Urothelium cell line (cell line): ENCODE measurements at places on chromosomes 7 and 10.

GRCh38 chr7:85713171-85713570 lies 526.3 kb upstream of the SEMA3D start:
- DNase-seq, result no peak

- no peak for DNase-seq
Observed at GRCh38 chr7:131547589-131547988, 8.8 kb downstream of the PODXL start.

DNA sequence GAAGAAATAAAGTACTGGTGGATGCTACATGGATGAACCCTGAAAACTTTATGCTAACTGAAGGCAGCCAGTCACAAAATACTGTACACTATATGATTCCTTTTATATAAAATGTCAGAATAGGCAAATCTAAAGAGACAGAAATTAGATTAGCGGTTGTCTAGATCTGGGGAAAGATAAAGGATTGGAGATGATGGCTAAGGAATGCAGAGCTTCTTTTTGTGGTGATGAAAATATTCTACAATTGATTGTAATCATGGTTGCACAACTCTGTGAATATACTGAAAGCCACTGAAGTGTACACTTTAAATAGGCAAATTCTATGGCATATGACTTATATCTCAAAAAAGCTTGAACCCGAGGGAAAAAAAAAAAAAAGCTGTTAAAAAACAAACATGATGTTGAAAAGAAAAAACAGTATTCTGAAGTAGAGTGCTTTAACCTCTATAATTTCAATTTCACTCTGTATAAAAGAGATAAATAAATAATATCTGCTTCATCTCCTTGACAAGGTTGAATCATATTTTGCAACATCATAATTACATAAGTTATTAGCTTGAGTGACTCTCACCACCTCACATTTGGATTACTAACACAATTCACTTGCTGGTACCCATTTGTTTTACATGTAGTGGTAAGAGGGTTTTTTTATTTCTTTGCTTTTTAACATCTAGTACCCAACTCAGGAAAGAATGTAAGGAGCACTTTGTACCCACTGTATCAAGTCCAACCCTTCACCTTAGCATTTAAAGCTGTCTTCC lies 2.8 kb upstream of the GNAI1 start:
- no peak for DNase-seq

DNA sequence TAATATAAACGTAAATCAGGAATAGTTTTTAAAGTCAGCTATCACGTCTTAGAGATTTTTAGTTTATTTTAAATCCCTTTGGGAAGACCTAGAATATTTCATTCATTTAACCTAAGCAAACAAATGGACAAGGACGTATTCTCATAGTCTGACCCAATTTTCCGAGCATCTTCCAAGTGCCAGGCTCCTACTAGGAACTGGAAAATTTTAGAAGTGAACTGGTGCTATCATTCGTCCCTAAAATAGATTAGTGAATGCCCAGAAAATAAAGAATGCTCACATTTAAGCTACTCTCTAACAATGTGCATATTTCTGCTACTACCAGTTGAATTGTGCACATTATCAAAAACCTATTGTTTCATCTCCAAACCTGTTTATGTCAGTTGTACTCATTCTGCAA lies 120.1 kb downstream of the ZFAND4 start:
- DNase-seq, result no peak

GRCh38 chr10:71569775-71570588 lies 149.6 kb downstream of the C10orf105 start:
- DNase-seq, result peak; percentile 83

- no peak for DNase-seq
Observed at GRCh38 chr7:84113286-84113685, 81.3 kb downstream of the SEMA3A start.

GRCh38 chr10:3665316-3665908 lies 119.6 kb downstream of the KLF6 start:
- DNase-seq, result no peak

DNA sequence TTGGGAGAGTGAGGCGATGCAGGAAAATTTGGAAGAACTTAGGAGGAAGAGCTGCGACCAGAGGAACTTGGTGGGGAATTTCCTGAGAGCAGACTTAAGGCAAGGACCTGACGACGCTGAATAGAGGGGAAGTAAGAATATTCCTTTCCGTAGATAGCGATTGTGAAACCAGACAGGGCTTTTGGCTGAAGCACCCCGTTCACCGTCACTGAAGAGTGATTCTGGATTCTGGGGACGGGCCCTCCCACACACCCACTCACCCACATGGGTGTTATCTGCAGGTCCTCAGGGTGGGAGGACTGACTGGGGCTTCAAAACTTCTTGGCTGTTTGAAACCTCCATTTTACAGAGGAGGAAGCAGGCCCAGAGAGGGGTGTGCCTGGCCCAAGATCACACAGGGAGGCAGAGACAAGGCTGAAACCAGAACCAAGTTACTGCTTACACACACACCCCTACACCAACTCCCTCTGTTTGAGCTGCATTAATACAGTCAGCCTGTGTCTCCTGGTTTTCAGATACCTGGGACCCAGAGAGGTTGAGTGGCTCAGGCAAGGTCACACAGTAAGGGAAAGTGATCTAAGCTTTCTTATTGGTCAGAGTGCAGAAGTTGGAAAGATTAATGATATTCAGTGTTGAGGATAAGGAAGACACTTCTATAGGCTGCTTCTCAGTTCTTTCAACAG lies 37.2 kb upstream of the CDH23 start:
- no peak for DNase-seq

- DNase-seq, result no peak
Observed at GRCh38 chr10:77606751-77607150, 30.9 kb downstream of the KCNMA1 start.

GRCh38 chr10:1874533-1874932 lies 137.2 kb upstream of the ADARB2 start:
- DNase-seq, result no peak

DNA sequence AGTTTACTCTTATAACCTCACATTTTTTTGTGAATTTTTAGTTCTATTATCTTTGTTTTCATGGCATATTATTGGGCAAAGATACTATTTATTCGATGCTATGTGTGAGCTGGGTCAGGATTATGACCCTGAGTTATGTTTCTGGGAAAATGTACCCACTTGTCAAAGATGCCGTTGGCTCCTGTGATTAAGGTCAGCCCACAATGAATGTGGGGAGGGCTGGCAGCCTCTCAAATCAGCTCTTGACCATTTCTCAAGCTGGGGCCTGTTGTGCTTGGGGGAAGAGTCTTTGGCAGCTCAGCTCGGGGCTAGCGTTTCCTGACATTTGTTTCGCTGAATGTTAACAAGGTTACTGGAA lies 97.5 kb downstream of the TCF7L2 start:
- DNase-seq, result no peak

GRCh38 chr10:132185601-132186487 lies 904 bp upstream of the DPYSL4 start:
- DNase-seq, result no peak

DNA sequence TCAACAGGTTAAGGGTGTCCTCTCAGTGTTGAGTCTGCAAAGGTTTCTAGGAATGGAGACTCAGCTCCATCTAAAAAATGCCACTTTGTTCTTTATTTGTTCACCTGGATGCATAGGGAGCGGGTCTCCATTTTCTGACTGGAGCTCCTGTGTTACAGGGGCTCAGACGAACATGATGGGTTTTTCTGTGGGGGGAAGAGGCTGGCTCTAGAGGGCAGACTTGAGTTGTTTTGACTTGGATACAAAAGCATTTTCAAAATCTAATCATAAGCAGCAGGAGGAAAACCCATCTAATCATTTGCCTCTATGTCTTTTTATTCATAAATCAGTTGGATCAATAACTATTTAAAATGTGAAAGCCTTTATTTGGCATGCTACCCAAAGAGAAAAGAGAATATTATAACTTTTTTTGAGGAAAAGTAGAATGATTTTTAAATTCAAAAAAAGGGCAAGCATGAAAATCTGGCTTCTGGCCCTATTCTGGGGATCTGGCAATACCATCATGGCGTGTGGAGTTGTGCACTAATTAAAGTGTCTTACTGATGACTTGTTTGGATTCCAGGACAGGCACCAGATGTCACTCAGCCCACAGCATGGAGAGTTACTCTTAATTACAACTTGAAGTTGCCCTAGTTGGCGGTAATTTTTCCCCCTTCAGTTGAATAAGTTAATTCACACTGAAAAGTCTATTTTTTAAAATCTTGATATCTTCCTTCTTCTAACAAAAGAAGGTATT lies 594.9 kb downstream of the REEP3 start:
- DNase-seq, result peak; percentile 54

DNA sequence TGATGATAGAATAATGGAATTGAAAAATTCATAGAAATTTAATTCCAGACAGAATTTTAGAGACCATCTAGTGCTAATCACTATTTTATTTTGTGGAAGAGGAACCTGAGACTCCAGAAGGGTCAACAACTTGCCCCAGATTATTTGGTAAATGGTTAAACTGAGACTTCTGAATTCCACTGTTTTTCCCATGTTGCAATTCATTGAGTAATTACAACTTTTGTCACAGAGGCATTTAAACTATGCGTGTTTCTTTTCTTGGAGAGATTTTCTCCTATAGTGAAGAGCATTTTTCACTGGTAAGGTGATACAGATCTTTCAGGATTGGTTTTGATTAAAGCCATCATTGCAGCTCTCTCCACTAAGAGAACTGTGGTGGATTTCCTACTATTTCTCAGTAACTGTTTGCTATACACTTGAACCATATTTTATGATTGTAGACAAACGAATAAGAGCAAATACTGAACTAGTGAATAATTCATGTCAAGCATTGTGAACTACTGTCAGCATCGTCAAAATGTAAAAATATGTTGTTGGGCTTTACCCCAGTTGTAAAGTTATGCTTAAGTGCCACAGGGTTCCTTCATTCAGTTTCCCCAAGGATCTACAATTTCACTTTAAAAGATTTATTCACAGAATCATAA lies 26.5 kb downstream of the LRGUK start:
- no peak for DNase-seq

DNA sequence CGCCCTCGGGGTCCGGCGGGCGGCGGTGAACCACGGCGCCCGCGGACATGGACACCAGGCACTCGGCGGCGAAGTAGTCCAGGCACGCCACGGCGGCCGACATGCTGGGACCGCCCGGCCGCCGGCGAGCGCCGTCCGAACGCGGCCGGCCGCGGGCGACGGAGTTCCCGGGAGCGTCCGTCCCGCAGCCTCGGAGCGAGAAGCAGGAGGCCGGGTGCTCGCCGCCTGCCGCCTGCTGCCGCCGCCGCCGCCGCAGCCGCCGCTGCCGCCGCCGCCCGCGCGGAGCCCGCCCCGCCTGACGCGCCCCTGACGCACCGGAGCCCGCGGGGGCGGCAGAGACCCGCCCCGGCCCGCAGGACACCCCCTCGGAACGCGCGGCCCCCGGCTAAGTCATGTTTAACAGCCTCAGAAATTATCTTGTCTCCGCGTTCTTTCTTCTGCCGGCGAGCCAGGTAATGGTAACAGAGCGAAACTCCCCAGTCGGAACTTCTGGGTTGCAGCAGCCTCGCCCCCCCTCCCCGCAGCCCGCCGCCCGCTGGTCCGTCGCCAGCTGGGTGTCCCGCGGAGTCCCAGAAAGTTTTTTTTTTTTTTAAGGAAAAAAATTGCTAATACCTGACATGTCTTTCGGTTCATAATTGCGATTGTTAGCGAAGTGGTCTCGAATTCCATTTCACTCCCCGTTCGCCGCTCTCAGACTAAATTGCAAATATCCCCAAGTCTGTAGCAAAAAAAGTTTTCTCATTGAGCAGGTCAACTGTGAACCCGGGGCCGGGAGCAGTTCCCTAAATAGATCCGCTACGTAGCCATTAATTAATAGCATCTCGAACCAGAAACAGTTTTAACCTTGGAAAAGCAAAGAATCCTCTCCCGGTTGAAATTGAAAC lies at the start of gene KLF14:
TSS of gene KLF14 (minus strand) at position 277 of the 884 bp plus-strand sequence. CDS start at position 103, 174 bp downstream.
- DNase-seq, result peak; percentile 29

DNA sequence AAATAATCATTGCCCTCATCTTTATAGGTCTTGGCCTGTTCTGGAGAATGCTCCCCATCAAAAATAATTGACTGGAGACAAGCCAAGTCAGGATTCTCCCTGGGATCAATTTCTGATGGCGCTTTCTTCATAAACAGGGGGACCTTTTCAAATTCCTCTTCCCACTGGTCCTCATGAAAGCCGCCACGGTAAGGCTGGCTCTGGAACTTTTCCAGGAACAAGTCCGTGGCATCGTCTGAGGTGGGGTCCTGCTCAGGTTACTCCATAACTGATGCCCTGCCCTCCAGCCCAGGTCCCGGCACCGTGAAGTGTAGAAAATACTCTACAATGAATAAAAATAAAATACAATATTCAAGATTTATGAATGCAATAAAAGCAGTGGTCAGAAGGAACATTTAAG lies 79.4 kb upstream of the IGFBP3 start:
- no peak for DNase-seq

DNA sequence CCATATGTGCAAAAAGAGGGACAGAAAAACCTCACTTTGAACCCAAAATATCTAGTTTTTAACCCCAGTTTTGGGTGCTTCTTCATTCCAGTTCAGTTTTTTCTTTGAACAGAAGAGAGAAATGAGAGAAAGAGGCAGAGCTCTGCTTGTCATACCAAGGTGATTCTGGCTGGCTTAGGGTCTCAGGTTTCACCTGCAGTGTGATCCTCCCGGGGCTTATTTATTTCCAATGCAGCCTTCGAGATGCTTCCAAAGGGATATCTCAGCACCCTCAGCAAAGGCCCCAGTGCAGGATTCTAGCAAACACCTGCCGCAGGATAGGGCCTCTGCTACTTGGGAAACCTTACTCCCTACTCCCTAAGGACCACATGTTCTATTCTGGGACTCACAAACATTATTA lies 131.3 kb downstream of the WDR11 start:
- DNase-seq, result no peak

DNA sequence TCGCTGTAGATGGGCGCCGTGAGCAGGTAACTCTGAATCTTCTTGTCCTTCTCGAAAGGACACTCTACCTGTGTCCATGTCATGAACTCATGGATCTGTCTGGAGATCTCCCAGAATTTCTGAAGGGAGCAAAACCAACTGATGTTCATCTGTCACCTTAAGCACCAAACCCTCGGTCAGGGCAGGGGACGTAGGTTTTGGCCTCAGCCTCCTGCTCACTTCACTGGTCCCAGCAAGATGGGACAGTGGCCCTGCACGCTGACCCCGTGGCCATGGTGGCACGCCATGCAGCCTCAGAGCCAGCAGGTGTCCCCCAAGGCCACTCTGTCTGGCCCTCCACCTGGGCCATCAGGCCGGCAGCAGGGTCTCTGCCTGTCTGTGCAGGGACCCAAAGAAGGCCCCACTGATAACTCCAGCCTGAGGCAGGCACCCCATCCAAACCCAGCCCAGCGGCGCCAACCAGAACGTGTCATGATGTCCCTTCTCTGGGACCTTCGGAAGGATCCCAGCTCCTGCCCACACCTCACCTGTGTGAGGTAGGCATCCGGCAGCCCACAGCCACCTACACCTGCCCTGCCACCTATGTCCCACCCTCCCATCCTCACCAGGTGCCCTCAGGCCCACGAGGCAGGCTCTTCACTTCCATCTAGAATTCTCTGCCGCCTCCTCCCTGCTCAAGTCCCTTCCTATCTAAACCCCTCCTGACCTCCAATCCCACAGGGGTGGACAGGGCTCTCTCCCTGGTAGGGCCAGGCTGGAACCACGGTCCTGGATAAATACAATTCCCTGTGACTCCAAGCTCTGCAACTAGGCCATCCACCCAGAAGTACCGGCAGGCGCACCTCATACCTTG lies 59.0 kb downstream of the CSGALNACT2 start:
- DNase-seq, result peak; percentile 12
